BJ (cell line): ENCODE measurements at places on chromosomes 3 and 15.

DNA sequence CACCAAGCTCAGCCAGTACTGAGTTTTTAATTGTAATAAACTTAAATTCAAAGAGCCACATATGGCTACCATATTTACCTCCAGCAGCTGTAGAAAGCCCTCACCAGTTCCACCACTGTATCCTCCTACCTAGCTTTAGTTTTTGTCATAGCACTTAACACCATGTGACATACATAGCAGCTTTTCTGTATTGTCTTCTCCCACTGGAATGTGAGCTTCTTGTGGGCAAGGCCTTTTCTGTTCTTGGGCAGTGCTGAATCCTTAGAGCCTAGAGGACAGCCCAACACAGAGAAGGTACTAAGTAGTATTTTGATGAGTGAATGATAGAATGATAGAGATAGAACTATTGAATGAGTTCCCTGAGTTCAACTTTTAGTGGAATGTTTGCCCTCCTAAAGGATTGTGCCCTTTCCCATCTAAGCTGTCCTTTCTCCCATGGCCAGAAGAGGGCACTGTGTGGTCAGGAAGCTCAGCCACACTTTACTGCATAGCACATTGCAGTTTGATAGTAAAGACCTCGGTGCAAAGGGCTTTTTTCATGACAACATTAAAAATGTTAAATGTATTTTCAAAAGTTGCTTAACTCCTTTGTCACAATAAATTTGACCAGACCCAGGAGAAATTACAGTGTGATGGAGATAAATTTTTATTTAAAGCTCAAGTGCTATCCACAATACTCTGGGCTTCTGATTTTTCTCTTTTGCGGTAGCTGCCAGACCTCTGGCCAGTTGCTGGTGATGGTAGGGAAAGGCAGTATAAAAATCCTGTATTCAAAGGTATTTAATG is 115.8 kb downstream of the GHSR start:
- no peak for DNase-seq

DNA sequence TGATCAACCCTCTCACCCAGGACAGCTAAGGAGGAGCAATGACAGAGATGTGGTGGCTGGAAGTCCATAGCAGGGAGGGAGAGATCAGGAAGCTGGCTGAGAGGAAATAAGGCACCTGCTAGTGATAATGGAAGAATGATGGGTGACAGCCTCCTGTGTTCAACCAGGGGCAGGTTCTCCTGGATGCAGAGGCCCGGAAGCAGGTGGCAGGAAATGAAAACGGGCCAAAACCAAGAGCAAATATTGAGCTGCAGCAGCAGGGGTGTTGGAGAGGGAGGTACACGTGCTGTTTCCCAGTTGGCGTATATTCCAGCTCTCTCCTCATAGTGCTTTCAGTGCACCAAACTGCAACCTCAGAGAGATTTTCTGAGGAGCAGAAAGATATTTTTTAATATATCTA is 213.4 kb upstream of the TBL1XR1 start:
- DNase-seq, result no peak

DNA sequence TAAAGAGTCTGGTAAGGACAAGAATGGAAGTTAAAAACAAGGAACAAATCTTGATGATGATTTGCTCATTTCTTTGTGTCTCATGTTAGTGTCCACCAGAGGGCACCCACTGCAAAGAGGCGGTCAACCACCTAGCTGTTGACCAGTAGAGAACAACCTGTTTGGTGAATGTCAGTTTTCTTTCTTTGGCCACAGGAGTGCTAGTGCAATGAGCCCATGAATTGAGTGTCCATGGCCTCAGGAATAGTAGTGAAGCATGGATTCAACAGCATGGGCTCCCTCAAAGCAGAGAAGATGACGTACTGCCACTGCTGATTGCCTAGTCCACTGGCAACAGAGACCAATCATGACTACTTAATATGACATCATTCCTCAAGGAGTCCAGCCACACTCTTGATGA is 10.7 kb upstream of the CNTN6 start:
- DNase-seq, result no peak

GRCh38 chr15:56942118-56942517 is 23.7 kb downstream of the TCF12 start:
- DNase-seq, result no peak

DNA sequence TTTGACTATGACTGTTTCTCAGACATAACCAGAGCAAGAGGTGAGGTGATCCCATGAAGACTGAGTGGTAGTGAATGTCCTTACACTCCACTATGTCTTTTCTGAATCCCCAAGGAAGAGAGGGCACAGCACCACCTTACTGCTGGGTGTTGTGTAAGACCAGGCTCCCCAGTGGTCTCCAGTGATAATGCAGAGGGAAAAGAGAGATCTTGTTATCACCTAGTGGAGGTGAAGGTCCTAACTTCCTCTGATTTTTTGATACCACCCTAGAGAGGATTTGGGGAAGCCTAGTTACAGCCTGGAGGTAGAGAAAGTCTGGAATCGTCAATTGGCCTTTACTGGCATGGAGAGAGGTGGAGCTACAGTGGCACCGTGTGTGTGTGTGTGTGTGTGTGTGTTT is 288.0 kb upstream of the BCHE start:
- no peak for DNase-seq

DNA sequence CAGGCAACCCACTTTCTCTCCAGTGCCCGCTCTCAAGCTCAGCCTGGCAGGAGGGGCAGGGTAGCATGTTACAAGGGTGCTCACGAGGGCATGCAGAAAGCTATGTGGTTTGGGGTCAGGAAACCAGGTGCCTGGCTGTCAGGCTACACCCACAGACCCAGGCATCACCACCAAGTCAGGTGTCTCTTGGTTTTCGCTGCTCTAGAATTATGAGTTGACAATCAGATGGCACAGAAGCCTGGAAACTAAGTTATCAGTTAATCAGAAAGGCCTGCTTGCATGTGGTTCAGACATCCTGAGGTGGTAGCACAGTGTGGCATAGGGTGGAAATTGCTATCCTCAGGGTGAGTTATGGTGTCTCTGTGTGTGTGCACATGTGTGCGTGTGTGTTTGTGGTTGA is 16.2 kb upstream of the CCR9 start:
- DNase-seq, result no peak

- DNase-seq, result no peak
Observed at GRCh38 chr3:58411851-58412830, 21.5 kb downstream of the PDHB start.

DNA sequence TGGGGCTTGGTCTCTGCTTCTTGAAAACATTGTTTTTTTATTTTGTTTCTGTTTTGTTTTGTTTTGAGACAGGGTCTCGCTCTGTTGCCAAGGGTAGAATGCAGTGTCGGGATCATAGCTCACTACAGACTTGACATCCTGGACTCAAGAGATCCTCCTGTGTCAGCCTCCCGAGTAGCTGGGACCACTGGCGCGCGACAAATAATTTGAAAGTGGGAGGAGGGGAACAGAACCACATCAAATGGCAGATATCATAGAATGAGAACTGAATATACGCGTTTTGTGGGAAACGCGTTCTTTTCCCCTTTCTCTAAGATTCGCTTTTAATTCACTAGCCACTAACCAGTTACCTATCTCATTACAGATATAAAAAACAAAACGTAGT is 641 bp upstream of the VPS13C start:
- DNase-seq, result no peak

DNA sequence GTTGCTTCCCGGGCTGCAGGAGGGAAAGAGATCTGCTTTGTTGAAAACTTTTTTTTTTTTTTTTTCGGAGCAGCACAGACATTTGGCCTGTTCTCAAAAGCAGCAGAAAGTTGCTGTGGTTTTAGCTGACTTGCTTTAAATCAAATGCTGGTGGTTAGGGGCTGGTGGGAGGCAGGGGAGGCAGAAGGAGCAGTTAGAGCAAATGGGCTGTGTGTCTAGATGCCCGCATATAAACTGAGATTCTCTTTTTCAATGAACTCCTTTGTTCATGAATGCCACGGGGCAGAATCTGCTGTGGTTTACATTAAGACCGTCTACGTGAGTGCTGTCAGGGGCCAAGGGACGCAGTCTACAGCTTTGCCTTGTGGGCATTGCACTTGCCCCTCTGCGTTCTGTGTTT is 95.9 kb downstream of the FLNB start:
- no peak for DNase-seq

DNA sequence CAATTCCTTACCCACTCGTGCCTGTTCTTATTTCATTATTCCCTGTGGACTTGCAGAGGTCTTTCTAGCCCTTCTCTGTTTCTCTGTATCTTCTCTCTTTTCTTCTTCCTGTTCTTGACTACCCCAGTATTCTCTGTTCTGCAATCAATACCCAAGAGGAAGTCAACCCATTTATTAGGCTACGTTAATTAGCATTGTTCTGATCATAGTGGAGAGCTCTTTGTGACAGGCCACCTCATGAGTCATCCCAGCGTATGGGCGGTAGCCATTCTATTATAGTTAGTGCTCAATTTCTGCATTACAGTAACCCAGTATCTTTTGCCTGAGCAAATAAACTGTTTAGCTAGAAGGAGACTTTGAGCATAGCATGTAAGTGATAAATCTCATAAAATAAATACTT is 259.5 kb upstream of the GRM7 start:
- no peak for DNase-seq

DNA sequence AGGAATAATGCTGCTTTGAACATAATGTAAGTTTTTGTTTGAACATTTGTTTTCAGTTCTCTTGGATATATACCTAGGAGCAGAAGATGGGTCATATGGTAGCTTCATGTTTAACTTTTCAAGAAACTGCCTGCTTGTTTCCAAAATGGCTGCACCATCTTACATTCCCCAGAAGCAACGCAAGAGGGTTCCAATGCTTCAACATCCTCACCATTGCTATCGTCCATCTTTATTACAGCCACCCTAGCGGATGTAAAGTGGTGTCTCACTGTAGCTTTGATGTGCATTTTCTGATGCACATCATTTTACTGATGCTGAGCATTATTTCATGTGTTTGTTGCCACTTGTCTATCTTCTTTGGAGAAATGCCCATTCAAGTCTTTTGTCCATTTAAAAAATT is 46.4 kb upstream of the GATA2 start:
- DNase-seq, result no peak

DNA sequence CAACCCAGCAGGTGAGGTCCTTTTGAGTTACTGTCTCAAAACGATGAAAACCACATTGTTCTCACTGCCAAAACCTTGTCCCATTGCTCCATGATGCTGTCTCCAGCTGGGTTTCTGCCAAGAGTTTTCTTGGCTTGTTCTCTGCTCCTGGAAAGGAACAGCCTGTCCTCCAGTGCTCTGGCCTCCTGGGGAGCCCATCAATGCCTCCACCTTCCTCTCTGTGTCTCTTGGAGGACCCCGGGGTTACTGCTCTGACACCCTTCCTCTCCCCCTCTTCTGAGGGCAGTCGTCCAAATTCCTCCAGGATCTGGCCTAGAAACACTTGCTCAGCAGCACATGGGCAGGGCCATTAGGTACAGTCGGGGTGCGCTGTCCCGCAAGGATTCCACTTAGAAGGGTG is 63.9 kb upstream of the RGMA start:
- no peak for DNase-seq

DNA sequence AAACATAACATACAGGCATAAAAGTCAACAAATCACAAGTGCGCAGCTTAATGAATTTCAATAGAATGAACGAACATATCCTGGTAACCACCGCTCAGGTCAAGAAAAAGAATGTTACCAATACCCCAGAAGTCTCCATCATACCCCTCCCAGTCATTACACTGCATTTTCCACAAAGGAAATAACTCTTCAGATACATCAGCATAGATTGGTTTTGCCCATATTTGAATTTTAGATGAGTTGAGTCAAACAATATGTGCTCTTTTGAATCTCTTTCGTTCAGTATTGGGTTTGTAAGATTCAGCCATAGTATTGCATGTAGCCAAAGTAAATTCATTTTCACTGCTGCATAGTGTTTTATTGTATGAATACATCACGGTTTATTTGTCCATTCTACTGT is 6.2 kb upstream of the RAB6B start:
- DNase-seq, result no peak

GRCh38 chr3:38110314-38111050 is 26.4 kb downstream of the ACAA1 start:
- no peak for DNase-seq

DNA sequence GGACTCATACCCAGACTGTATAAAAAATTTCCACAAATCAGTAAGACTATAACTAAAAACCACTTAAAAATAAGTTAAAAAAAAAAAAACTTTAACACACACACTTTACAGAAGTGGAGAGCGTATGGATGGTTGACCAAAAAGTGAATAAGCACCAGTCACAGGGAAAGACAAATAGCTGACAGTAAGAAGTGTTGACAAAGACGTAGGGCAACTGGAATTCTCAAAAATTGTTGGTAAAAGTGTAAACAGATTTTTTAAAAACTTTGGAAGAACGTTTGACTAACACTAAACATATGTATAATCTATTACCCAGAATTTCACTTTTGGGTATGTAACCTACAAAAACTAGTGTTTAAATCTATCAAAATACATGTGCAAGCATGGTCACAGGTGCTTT is 73.7 kb downstream of the TMEM212 start:
- no peak for DNase-seq

DNA sequence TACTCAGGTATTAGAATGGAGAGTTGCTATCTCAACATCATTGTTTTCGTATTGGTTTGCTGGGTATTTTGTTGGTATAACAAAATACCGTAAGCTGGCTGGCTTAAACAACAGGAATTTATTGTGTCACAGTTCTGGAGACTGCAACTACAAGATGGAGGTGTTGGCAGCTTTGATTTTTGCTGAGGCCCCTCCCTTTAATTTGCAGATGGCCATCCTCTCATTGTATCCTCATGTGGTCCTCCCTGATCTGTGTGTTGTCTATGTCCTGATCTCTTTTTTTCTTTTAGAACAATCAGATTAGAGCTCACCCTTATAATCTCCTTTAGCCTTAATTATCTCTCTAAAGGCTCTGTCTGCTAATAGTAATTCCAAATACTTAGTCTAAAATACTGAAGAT is 299.8 kb upstream of the GOLIM4 start:
- DNase-seq, result no peak

GRCh38 chr15:93165734-93166470 is 76.9 kb upstream of the RGMA start:
- no peak for DNase-seq

DNA sequence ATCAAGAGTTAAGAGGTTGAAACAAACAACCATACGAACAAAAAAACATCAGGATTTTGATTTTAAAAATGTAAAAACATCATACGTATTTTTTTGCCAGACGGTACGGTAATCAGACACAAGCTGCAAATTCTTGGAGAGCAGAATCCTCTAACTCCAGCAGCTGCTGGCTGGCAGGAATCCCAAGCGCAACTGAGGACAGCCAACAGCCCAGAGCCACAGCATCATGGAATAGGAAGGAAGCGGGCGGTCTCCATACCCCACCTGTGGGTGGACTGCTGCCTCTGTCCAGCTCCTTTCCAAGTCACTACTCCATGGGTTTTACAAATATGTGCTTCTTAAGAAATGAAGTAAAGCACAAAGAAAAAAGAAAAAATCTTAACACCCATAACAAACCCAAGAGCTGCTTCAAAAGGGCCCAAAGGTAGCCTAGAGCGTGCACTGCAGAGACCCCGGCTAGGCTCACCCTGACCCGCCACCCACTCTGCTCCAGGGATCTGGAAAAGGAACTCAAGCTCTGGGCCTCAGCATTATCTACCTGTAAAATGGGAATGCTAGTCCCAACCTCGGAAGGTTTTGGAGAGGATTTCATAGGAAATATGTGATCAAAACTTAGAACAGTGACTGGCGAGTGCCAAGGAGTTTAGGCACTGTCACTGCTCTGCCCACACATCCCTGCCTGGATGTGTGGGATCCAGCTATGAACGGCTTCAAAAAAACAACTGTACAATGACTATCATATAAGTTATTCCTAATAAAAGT is 33.4 kb downstream of the ZXDC start:
- DNase-seq, result no peak
